Stimulated activated CD4-positive, alpha-beta T cell treated with anti-CD3 and anti-CD28 coated beads, Interleukin-1b, Interleukin-23, amount 100 ng/mL, for 1 hour (primary cell): ENCODE measurements at places on chromosomes 12 and 14.

DNA sequence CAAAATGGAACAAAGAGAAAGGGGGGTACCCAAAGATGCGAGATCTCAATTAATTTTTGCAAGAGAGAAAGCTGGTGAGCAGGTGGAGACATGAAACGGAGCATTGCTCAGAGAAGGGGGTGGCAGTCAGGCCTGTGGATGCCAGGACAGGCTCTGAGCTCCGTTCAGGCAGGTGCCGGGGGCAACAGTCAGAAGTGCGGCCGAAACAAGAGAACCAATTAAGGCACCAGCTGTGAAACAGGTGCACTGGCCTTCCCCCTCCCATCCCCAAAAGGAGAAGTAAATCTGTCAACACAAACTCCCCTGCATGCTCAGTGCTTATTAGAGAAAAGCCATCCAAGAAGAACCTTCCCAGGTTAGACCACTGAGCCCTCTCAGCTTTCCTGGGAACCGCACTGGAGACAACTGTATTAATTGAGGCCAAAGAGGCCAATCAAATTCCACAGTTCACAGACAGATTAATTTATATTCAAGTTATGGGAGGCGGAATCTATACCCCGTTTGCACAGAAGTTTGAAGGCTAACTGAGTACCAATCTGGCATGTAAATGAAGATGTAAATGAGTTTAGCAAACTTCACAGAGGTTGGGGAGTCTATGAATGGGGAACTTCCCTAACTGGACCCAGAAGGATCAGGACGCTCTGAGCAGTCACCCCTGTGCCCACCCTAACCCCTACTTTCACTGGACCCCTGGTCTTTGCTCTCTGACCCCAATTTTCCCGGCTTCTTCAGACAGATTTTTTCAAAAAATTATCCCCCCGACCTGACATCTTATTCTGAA, 20.9 kb downstream of the OAS2 start:
- DNase-seq: no peak

GRCh38 chr14:73344319-73344718, 107.0 kb downstream of the PAPLN start:
- no peak for DNase-seq

DNA sequence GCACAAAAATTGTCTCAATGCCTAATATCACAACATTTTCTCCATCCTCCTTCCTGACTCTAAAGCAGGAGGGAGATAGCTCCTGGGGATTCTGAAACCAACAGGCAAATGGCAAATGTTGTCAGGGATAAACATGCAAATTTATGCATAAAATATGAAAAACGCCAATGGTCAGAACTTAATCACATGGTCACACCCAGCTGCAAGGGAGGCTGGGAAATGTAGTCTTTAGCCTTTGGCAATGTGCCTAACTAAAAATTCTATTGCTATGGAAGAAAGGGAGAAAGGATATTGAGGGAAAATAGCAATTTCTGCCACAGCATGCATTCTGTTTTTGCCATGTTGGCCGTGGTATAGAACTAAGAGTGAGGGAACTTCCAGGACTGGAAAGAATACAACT, 11.7 kb upstream of the OASL start:
- DNase-seq: no peak

GRCh38 chr14:89418452-89418851, 1.4 kb upstream of the FOXN3 start:
- no peak for DNase-seq

GRCh38 chr12:57169969-57170368, 22.6 kb upstream of the LRP1-AS start:
- no peak for DNase-seq

DNA sequence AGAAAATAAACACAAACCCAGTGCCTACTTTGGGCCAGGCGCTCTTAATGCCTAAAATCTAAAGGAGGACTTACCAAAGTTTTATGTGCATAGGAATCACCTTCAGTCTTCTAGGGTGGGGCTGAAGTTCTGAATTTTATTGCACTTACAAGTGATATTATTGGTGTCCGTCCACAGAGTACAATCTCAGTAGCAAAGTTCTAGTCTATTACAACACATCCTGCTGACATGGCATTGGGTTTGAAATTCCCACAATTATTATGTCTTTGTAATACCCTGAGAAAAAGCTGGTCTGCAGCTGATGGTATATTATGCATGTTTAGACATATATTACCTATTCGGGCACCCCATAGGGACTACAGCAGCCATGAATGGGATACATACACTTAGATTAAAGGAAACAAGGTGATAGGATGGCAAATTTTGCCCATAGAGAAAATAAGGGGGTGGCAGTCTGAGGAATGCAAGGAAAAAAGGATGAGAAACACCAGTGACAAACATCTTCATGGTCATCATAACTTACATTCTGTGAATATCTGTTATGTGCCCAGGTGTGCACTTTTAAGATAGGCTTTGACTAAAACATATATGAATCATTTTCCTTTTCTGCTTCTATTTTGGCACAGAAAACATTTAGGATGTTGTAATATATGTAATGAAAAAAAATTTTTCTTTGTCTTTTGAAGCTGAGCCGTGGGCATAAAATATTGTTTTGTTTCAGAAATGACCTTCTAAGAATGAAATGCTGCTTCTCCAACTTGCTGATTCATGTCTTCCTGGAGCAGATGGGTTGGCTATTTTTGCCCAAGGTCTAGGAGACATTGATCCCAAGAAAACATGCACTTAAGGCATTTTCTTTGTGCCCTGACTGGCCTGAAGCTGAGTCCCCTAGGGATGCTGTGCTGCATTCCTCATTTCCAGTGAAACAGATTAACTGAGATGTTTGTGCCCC, 27.2 kb upstream of the ALG10 start:
- no peak for DNase-seq

GRCh38 chr14:37474191-37474590, 120.9 kb downstream of the FOXA1 start:
- DNase-seq: no peak

DNA sequence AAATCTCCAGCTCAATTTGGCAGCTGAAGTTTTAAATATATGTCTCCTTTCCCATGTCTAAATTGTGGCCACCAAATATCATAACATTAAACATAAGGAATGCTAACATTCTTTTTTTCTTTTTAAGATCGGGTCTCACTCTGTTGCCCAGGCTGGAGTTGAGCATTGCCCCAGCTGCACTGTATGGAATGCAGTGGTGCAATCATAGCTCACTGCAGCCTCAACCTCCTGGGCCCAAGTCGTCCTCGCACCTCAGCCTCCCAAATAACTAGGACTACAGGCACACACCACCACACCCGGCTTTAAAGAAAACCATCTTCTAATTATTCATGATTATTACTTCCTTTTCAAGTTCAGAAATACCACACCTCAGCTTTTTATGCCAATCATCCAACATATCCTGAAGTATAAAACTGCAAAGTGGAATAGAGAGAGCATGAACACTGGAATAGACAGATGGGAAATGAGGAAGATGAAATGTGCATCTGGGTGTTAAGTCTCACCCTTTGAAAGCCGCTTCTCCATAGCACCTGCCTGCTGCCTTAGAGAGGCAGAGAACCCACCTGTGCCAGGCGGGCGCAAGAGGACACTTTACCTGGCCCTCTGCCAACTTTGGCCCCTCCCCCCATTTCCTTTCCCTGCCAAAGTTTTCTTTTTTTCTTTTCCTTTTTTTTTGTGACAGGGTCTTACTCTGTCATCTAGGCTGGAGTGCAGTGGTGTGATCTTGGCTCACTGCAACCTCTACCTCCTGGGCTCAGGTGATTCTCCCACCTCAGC, 2.8 kb upstream of the EML1 start:
- DNase-seq: no peak

DNA sequence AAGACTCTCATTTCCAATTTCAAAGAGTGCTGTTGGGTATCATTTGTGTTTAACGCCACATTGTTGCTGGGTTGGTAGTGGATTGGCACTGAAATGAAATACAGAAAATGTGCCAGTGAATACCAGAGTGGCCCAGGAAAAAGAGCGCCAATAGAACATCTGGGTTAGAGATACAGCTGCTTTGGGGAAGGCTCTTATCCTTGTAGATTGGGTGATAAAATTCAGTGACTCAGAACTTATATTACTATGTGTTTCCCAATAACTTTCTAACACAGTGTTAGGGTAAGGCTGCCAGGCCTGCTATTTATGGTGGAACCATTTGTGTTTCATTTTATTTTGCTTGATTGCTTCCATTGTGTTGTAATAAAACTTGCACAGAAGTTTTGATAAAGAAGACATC, 168.2 kb upstream of the SSTR1 start:
- DNase-seq: no peak

GRCh38 chr14:103731481-103731880, 15.9 kb downstream of the ZFYVE21 start:
- no peak for DNase-seq

- DNase-seq: peak; percentile 70
Observed at GRCh38 chr14:91246051-91246852, 1.7 kb upstream of the GPR68 start.

- DNase-seq: no peak
Observed at GRCh38 chr14:68649476-68650189, 143.2 kb downstream of the ZFP36L1 start.

GRCh38 chr12:57276935-57277563, 26.1 kb upstream of the STAC3 start:
- DNase-seq: no peak

- no peak for DNase-seq
Observed at GRCh38 chr14:105059925-105060565, 5.2 kb downstream of the GPR132 start.

GRCh38 chr12:63917864-63918799, 73.6 kb downstream of the SRGAP1 start:
- no peak for DNase-seq

- no peak for DNase-seq
Observed at GRCh38 chr14:92847278-92847677, 53.2 kb downstream of the GOLGA5 start.

DNA sequence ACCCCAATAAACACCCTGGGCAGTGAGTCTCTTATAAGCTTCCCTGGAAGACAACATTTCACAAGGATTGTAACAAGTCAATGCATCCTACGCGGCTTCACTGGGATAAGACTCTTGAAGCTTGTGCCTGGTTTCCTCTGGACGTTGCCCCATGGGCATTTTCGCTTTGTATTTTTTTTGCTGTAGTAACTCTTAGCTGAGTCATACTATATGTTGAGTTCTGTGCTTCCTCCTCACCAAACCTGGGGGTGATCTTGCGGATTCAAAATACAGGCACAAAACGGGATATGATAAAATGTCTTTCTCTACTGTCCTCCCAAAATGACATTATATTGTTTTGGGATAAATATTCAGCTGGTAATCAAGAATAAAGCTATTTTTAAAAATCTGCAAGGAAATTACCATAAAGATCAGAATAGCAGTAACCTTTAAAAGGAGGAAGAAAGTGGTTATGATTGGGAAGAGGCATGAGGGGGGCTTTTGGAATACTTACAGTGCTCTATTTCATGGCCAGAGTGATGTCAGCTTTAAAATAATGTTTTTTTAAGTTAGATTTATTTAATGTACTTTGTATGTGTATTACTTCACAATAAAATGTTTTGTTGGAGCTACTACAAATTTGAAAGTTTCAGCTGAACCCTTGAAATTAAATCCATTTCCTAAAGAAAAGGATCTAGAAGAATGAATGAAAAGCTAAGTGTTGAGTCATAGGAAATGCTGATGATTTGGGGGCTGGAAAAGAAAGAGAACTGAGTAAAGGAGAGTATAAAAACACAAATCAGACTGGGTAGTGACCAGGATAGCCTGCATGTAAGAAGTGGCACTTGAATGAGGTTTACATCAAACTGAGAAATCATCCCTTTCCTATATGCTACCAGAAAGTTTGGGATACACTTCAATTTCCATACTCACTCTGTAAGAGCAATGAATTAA, 14.7 kb downstream of the BTBD7 start:
- DNase-seq: no peak

- DNase-seq: no peak
Observed at GRCh38 chr14:72519543-72519942, 374.4 kb downstream of the DPF3 start.

DNA sequence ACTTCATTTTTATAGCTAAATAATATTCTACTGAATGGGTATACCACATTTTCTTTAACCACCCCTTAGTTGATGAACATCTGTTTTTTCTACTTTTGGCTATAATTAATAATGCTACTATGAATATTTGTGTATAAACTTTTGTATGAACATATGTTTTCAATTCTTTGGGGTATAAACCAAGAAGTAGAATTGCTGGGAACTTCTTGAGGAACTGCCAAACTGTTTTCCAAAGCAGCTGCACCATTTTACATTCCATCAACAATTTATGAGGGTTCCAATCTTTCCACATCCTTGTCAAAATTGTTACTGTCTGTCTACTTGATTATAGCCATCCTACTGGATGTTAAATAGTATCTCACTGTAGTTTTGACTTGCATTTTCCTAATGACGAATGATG, 221.8 kb downstream of the PRKD1 start:
- no peak for DNase-seq

GRCh38 chr12:84636801-84637290, 275.8 kb downstream of the SLC6A15 start:
- DNase-seq: no peak

- DNase-seq: no peak
Observed at GRCh38 chr14:32426586-32427388, 97.7 kb downstream of the AKAP6 start.
